EH (cell line): ENCODE measurements at places on chromosomes 4 and X.

- DNase-seq, result peak; percentile 26
Observed at GRCh38 chrX:107849747-107850421, 24.2 kb downstream of the MID2 start.

DNA sequence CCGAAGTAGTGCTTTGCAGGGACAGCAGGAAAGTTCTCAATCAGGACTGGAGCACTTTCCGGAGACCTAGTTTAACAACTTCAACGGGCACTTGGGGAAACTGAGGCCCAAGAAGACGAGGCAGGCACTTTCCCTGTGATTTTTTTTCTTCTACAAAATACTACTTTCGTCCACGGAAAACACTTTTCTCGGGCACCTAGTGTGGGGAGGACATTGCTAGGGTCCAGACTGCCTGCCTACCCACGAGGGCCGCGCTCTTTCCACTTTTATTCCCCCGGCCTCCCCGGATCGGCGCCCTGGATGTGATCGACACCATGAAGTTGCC is 125.4 kb upstream of the CXorf66 start:
- no peak for DNase-seq

- DNase-seq, result no peak
Observed at GRCh38 chr4:119125931-119126330, 9.7 kb upstream of the MYOZ2 start.

DNA sequence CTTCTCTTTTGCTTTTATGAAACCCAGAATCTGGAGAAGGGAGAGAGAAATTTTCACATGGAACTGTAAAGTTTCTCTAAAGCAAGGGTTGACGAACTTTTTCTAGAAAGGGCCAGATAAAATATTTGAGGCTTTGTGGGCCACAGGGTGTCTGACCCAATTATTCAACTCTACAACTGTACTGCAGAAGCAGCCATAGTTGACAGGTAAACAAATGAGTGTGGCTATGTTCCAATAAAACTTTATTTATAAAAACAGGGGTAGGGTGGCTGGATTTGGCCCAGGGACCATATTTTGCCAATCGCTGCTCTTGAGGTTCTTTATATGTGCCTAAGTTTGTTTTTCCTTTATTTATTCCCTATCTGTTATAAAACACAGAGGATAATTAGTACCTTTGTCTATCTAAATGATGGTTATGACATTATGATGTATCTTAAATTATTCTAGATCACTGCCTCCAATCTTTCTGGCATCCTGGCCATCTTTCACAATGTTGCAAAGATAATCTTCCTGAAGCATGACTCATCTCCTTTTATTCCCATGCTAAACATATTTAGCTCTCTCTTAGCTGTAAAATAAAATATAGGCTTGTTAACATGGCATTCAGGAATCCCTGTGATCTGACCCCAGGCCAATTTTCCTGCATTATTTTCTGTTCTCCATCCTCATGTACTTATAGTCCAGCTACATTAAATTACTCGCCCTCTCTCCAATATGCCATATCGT is 106.8 kb upstream of the CBLL2 start:
- DNase-seq, result peak; percentile 57

- DNase-seq, result no peak
Observed at GRCh38 chr4:150694438-150694837, 112.5 kb downstream of the MAB21L2 start.

GRCh38 chr4:138299881-138300280 is 57.7 kb upstream of the SLC7A11 start:
- no peak for DNase-seq

DNA sequence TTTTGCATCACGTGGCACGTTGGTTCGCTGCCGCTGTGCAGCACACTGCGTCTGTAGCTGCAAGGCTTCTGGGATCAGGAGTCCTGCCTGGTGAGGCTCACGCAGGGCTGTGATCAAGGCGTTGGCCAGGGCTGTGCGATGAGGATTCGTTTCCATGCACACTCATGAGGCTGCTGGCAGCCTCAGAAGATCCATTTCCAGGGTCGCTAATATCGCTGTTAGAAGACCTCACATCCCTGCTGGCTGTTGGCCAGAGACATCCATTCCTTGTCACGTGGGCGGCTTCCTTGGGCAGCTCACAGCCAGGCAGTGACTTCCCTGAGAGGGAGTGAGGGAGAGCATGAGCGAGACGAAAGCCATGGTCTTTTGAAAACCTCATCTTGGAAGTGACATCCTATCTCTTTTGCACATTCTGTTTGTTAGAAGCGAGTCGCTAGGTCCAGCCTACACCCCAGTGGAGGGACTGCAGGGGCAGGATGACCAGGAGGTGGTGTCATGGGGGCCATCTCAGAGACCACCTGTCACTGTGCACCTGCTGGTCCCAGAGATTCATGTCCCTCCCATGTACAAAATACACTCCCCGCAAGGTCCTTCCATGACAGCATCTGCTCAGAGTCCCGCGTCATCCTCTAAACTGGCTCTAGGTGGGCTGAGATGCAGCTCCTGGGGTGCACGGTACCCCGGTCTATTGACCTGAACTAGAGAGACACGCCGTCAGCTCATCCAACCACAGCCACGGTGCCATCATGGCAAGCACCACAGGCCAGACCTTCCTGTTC is 12.2 kb downstream of the RGS12 start:
- peak; percentile 37 for DNase-seq

- DNase-seq, result peak; percentile 48
Observed at GRCh38 chr4:186592966-186593586, 37.7 kb upstream of the MTNR1A start.

DNA sequence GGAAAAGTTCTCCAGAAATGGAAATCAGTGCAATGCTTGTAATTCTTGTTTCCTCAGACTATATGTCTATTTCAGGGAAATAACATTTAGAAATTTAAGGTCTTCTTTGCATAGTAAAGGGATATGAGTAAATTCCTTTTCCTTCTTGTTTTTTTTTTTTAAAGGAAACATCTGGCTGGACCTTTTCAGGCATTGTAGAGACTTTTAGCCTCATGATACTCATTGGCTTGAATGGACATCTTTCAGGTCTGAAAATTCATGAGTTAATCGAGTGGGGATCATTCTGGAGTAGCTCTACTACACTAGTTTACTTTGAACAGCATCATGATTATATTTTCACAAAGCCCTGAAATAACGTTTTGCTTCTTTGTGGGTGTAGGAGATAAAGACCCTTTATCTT is 88.6 kb upstream of the CBLL2 start:
- no peak for DNase-seq

GRCh38 chrX:105267167-105267566 is 46.7 kb upstream of the TEX13A start:
- DNase-seq, result no peak

- DNase-seq, result peak; percentile 66
Observed at GRCh38 chrX:129523079-129523911, at the start of gene SMARCA1. SMARCA1 (minus strand) TSS chrX:129523490; CDS start chrX:129523370, 120 bp downstream.

DNA sequence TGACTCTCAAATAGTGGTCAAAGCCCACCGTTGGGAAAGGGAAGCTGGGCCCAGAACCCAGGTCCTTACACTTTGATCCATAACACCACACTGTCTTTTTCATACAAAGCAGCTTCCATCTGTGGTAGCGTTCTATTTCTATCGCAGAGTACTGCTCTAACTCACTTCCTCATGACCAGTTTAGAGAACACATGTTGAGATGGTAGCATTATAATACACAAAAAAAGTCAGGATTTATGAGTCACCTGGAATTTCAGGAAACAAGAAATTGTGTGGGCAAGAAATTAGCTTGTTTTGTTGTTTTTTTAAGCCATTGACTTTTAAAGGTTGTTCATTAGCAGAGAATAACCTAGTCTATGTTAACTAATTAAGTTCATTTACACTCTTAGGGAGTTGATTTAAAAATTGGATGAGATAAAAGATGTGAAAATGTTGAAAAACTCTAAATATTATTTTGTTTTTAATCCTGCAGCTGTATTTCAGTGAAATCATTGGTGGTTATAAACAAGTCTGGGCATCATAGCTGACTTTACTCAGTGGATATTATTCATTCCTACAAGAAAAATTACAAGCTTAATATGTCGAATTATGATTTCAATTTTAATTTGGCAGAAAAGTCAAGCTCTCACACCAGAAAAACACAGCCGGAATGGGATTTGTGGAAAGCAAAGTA is 1011.1 kb upstream of the HS3ST1 start:
- no peak for DNase-seq
